Amniotic stem cell (primary cell): ENCODE measurements at places on chromosomes 6 and 20.

GRCh38 chr20:5806457-5807263, 56.5 kb downstream of the SHLD1 start:
- no peak for DNase-seq

- no peak for DNase-seq
These were observed 28.2 kb upstream of the ITCH start for GRCh38 chr20:34334654-34335407.

GRCh38 chr6:11675601-11676000, 103.0 kb downstream of the ADTRP start:
- no peak for DNase-seq

GRCh38 chr20:689348-689747, 13.7 kb upstream of the SCRT2 start:
- DNase-seq = no peak

DNA sequence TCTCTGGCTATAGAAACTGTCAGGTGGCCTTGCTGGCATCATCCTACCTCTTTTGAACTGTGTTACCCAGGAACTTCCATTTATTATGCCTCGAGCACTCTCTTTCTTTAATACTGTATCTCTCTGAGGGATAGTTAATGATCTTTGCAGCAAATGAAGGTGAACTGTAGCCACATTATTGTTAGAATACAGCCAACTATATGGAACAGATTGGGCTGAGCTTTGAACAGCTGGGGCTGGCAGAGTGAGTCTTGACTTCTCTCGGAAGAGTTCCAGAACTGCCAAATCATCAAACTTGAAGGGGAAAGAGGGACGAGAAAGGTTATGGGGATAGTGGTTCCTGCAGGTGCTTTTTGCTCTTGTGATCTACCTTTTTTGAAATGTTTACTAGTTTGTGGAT, 237.7 kb downstream of the PRL start:
- DNase-seq = no peak

DNA sequence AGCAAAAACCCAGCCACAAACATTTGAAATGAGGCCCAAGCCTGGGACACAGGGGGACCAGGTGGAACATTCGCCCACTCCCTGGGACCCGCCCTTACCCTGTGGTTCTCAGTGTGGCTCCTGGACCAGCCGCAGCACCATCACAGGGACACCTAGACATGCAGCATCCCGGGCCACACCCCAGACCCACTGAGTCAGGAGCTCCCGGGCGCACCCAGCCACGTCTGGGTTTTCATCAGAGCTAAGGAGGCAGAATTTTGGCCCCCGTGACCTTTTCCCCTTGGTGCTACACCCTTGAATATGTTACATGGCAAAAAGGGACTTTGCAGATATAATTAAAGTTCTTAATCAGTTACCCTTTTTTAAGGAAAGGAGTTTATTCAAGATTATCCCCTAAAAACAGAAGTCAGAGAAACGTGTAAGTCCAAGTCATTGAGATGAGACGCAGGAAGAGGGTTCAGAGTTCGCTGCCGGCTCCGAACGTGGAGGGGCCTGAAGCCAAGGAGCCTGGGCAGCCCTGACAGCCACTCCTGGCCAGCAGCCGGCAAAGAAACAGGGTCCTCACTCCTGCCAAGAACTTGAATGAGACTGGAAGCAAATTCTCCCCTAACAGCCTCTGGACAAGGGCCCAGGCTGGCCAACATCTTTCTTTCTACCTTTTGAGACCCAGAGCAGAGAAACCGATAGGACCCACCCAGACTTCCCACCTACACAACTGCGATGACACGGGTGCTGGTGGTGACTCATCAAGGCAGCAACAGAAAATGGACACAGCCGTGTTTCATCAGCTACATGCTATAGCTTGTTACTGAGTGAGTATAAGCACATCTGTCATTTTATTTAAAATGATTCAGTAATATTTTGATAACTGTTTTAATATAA, 25.3 kb downstream of the BFSP1 start:
- DNase-seq = no peak

GRCh38 chr6:156449569-156449968, 327.6 kb upstream of the ARID1B start:
- DNase-seq = no peak

DNA sequence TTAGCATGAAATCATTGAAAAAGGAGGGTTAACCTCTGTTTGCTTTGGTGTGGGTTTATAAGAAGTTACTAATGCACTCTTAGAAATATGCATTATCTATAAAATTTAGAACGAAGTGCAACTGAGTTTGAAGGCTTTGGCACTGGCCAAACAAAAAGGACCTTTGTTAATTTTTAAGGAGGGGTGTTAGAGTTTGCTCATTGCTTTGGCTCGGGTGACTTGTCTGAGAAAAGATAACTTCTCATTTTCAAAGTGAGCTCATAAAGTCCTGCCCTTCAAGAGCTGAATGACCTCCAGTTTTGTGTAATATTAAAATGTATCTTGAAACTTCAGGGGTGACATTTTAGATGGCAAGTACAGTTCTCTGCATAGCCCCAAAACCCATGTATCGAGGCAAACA, 25.9 kb downstream of the NEDD9 start:
- no peak for DNase-seq

- DNase-seq = no peak
These were observed 36.3 kb upstream of the TFAP2C start for GRCh38 chr20:56592817-56593216.

DNA sequence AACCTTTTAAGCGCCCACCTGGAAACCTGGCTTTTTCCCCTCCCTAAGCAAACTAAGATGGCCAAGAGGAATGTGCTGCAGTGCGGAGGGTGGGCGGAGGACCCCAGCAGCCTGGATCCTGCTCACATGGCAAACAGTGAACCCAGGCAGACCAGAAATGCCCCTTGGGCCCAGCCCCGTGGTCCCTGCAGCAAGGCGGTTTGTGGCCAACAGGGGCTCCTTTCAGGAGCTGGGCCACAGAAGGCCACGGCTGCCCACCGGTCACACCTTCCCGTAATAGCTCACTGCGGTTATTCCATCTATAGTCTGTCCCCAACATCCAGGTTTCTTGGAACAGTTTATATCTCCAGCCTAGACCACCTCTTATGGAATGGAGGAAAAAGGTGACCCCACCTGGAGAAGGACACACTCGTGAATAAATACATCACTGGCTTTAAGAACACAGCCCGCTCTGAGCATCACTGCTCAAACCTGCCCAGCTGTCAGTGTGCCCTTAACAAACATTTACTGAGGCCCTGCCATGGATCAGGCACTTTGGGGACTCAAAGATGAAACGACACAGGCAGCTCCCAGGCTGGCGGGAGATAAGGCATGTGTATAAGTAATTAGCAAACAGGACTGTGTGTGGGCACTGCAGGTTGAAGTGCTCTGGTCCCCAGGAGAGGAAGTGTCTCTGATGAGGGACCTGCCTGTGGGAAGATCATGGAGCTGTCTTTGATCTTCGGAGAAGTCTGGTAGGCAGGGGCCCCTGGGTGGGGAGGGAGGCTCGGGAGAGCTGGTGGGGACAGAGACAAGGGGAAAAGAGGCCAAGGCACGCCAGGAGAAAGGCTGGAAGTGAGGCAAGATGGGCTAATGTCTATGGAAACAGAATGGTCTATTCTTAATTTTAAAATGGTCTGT, 3.2 kb upstream of the TUBB1 start:
- DNase-seq = no peak

- DNase-seq = no peak
These were observed 134.5 kb downstream of the RPS12 start for GRCh38 chr6:132948889-132949288.

- no peak for DNase-seq
These were observed 702 bp upstream of the TNFAIP3 start for GRCh38 chr6:137866200-137866913.

GRCh38 chr6:142441716-142442115, 139.9 kb downstream of the ADGRG6 start:
- DNase-seq = no peak

DNA sequence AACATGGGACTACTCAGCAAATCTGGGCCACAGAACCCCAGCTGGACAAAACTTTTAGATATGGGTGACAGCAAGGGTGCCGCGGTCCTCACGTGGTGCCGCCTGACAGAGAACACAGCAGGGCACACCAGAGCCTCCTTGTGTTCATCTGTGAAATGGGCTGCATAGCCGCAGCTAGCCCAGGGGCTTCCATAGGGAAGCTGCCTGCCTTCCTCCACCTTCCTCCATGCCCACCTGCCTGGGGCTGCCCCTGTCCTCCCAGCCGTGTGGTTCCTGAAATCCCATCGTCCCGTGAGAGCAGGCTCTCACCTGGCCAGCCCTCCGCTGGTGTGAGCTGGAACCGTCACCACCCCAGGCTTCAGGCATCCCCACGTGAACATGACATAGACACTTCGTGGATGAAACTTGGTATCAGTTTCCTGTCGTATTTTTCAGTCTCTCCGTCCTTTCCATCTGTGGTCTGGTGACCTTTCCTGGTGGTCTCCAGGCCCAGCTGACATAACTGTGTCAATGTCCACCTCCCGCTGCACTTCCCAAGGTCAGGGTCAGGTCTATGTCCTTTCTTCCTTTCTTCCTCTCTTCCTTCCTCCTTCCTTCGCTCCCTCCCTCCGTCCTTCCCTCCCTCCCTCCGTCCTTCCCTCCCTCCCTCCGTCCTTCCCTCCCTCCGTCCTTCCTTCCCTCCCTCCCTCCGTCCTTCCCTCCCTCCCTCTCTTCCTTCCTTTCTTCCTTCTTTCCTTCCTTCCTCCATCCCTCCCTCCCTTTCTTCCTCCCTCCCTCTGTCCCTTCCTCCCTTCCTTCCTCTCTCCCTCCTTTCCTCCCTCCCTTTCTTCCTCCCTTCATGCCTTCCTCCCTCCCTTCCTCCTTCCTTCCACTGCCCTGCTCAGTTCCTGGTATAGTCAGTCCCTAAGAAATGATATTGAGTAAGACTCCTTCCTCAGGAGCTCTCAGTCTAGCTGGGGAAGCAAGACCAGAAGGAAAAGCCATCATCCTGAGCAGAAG, 78.8 kb downstream of the GRM4 start:
- no peak for DNase-seq

- DNase-seq = no peak
These were observed 315.4 kb upstream of the JARID2 start for GRCh38 chr6:14930366-14930989.

DNA sequence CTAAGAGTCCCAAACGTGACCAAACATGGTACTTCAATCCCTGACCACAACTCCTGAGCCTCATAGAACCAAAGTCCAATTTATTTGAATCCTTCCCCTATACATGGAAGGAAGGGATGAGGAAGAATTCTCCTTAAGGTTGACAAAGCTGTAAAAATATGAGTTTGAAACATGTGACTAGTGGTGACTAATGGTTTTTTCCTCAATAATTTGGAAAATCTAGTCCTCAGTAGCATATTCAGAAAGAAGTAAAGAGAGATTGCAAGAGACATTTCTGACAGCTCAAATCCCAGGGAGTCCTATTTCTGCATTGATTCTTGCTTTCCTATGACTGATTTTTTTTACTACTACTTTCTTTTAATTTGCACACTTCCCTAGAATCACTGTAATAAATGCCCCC, 443.7 kb downstream of the FRK start:
- no peak for DNase-seq

DNA sequence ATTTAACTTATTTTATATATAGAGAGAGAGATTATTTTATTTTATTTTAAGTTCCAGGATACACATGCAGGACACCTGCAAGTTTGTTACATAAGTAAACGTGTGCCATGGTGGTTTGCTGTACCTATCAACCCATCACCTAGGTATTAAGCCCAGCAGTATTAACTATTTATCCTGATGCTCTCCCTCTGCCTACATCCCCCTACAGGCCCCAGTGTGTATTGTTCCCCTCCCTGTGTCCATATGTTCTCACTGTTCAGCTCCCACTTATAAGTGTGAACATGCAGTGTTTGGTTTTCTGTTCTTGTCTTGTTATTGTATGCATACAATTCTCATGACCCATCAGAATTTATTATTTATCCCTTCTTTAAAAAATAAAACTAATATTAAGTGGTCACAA, 34.6 kb downstream of the FKBP1C start:
- no peak for DNase-seq

DNA sequence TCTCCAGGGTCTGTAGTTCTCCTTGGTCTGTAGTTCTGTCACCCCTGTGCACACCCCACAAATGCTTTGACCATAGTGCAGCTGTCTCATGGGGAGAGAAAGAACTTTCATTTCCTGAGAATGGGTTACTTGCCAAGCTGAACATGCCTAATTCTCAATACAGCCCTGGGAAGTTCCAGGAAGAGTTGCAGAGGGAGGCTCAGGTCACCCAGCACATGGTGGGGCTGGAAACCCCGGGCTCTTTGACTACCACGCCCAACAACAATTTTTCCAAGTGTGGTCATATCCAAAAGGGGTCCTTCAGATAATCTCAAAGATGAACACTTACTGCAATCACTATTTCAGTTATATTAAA, 2.2 kb upstream of the PTPRA start:
- DNase-seq = no peak

DNA sequence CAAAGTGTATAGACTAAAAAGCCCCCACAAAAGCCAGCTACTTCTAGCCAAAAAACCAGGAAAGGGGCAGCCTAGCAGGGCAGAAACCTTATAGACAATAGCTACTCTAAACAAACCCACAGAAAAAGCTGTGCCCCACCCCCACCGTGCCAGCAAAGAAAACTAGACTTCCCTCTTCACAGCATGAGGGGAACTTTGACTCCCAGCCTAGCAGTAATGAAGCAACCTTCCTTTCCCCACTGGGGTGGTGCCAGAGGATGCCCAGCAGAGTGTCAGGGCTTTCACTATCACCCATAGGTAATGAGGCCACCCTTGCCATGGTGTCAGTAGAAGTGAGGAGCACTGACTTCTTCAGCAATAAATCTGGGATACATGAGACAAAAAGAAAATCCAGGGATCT, 99.0 kb upstream of the LGSN start:
- DNase-seq = no peak

GRCh38 chr6:77339926-77340325, 123.4 kb downstream of the HTR1B start:
- DNase-seq = no peak

DNA sequence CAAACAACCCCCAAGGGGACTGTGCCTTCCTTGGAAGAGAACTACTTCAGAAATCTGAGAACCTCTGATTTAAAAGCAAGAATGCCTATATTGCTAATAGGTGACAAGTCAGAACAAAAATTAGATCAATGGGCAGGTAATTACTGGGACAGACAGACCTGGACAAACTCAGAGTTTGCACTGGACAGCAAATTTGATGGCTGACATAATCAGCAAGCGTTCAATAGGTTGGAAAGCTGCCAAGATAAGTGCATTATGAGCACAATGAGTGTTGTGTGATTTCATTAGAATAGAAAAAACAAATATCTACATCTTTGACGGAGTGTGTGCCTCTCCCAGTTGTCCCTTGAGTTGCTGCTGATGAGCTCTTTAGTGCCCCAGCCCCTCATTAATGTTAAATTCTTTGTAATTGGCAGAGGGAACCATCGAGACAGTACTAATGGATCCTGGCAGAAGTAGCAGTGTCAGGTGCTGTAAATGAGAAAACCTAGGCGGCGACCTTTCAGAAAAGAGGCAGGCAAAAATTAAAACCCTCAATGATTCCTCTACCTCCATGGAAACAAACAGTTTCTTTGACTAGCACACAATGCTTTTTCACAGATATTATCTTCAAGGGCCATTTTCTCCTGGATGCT, 116.5 kb upstream of the COL21A1 start:
- no peak for DNase-seq

- no peak for DNase-seq
These were observed 350.5 kb downstream of the ZFAND3 start for GRCh38 chr6:38169977-38170526.

- no peak for DNase-seq
These were observed 48.2 kb upstream of the ARG1 start for GRCh38 chr6:131524695-131525336.

GRCh38 chr6:44035621-44036020, 91.6 kb downstream of the MRPL14 start:
- no peak for DNase-seq

- no peak for DNase-seq
These were observed 146.6 kb downstream of the BCAS1 start for GRCh38 chr20:53923566-53924369.

- no peak for DNase-seq
These were observed 537.4 kb upstream of the BTBD3 start for GRCh38 chr20:11380283-11380682.
